Motor neuron (in vitro differentiated cells): ENCODE measurements at places on chromosomes 12 and 14. TPM values are rescaled to one million over a fixed set of nuclear protein-coding genes. Genes with fewer than 3 reads are reported as not detected.

- ATAC-seq: no peak
Observed at GRCh38 chr14:23793532-23793931, 157.4 kb downstream of the DHRS2 start.

Gene MRPL42
- 84.3 and 95.0 TPM in 2 replicates for total RNA-seq

Gene NUAK1
- total RNA-seq: 45.4 and 46.6 TPM in 2 replicates

GRCh38 chr12:108356835-108357806 lies 18.0 kb upstream of the CMKLR1 start:
- no peak for ATAC-seq

Gene PLEKHG7
- total RNA-seq: 0.19 and 0.24 TPM in 2 replicates
